ENCODE measurements at places on chromosomes 5 and 9.

DNA sequence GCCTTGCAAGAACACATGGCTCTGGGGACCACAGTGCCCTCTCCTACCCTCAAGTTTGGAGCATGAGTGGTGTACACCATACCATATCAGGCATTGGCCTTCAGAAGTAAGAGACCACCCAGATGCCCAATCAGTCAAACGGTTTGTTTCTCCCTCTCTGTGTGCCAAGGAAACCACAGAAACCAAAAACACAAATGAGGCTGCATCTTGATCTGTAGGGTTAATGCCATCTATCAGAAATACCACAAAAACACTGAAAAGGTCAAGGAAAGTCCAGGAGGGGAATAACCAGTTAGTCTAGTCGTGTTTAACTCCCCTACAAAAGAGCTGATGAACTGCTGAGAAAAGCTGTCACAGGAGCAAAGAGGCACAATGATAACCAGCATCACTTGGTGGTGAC is 78.4 kb downstream of the INSYN2B start:
- no peak for DNase-seq

DNA sequence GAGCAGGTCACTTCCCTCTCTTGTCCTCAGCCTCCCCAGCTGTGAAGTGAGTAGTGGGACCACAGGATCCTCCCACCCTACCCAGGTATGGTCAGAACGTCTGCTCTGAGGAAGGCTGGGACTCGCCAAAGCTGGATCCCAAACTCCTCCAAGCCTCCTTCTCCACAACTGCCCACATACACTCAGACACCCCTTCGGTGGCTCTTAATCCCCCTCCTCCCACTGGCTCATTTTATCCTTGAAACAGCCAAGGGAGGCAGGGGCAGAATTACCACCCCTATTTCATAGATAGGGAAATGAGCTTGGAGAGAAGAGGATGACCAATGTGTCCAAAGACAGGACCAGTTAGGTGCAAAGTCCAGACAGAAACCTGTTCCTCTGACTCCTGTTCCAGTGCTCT is 121.4 kb downstream of the PAX5 start:
- no peak for DNase-seq

- peak; percentile 93 for DNase-seq
Measured at GRCh38 chr9:128438343-128439109, 17.3 kb upstream of the ODF2 start.

DNA sequence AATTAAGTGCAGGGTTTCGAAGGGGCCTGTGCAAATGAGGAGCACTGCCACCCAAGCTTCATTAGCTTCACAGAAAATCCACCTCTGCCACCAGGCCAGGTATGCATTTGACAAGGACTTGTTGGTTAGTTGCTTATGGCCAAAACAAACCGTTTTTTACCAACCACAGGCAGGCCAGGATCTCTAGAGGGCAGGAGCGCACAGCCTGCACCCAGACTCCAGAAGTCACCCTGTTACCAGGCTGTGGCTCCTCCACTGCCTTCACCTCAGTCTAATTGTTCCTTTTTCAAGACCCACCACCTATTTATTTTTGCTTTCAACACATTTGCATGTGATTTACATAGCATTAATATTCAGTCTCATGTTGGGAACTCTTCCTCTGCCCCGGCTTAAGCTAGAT is 78.3 kb upstream of the HSPA9 start:
- DNase-seq, result no peak

GRCh38 chr5:65512170-65512937 is 30.6 kb upstream of the ADAMTS6 start:
- no peak for DNase-seq

DNA sequence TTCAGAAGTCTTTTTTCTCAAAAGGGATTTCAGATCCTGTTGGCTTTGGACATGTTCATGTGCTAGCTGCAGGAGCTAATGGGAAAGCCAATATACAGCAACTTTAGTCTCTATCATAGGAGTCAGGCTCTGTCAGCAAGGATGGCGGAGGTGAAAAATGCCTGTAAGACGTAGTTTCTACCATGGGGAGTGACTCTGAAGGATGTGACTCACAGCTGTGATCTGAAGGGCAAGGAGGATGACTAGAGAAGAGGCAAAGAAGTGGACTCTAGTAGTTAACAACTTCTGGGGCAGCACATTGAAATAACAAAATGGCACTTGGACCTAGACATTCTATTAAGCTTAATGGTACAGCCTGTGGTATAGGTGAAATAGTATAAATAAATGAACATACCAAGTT is 3.1 kb upstream of the NDUFS4 start:
- DNase-seq, result no peak

DNA sequence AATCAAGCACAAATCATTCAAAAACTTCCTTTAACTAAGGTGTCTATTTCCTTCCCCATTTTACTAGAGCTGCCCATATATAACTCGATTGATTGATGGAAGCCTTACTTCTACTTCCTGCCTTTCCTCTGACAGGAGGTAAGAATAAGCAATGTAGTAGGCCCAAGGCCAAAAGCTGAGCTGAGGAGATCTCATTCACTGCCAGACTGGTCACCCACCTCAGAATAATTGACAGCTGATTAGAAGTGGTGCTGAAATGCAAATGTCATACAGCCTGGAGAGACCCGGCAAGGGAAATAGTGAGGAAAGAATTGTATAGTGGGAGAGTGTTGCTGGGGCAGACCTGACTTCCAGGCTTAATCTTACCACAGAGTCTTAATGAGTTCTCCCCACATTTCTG is 239.9 kb downstream of the SAXO1 start:
- no peak for DNase-seq

- no peak for DNase-seq
Measured at GRCh38 chr9:137486545-137487453, 27.7 kb upstream of the NSMF start.

DNA sequence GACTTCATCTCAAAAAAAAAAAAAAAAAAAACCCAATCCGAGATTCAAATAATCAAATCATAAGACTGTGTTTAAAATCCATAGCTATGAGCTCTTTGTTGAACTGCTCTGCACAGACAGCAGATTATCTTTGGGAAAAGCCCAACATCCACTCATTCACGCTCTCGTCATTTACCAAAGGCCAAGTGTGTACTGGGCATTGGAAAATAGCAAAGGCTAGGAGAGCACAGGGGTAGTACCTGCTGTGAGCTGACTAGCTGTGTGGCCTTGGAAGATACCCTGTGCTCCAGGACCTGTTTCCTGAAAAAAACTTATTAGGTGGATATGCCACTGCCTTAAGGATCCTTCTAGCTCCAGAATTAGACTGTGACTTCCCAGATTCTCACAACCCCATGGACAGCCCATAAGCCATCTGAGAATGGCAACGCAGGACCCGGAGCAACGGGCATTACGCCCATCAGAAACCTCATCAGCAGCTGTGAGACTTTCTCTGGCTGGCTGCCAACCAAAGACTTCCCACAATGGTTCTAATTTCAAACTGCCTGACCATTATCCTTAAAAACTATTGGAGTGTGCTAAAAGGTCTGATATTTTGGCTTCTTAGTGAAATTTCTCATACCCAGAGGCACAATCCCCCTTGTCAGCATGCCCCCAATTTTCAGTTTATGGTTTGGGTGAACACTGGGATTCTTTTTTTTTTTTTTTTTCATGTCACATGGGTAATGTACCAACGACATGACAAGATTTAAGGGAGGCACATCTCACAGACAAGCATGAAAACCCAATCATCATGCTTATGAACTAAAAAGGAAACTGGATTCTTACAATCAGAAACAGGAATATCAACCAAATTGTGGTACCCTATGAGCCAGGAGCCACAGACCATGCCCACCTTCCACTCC is 16.8 kb downstream of the SERINC5 start:
- DNase-seq, result no peak

DNA sequence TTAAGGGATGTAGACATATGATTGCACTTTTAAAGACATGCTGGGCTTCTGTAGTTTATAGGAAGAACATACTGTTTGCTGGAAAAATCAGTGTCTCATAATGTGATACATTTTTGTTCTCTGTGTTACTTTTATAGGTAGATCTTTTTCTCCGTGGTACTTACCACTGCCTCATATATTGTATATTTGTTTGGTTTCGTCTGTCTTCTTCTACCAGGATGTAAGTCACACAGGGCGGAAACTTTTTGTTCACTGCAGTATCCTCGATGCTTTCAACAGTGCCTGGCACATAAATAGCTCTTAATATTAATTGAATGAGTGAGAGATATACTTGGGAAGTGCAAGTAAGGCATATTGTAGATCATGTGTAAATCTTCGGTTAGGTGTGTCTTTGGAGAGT is 135.4 kb downstream of the GDNF start:
- no peak for DNase-seq

DNA sequence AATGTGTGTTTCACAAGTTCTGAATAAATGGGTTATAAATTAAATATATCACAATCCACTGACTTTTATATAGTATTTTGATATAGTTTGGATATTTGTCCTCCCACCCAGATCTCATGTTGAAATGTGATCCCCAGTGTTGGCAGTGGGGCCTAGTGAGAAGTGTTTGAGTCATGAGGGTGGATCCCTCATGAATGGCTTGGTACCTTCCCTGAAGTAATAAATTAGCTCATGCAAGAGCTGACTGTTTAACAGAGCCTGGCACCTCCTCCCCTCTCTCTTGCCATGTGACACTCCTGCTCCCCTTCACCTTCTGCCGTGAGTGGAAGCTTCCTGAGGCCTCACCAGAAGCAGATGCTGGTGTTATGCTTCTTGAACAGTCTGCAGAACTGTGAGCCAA is 127.9 kb upstream of the PALM2AKAP2 start:
- DNase-seq, result no peak

- DNase-seq, result no peak
Measured at GRCh38 chr9:32431196-32431595, 46.8 kb downstream of the ACO1 start.

DNA sequence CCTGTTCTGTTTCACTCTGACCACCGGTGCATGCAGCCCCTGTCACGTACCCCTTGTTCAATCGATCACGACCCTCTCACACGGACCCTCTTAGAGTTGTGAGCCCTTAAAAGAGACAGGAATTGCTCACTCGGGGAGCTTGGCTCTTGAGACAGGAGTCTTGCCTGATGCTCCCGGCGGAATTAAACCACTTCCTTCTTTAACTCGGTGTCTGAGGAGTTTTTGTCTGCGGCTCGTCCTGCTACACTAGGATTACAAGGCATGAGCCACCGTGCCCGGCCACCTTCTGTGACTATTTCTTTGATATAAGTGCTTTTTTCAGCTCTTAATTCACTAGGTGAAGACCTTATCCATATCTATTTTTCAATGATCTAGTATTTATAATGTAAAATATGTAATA is 167.5 kb downstream of the TTC39B start:
- no peak for DNase-seq

DNA sequence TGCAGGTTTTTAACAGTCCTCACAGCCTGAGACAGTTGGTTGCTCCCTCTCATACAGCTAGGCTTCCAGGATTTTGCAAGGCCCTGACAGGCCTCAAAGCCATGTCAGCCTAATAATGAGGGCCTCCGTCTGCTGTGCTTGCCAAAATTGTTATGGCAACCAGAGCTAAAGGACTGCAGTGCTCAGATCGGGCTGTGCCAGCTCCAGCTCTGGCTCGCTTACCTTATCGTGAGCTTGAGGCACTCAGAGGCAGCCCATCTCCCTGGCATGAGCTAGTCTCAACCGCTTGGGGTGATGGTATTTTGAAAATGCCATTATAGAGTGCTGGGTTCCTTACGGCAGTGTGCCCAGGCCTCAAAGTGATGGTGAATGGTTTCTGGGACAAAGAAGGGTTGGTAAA is 8.4 kb downstream of the MTAP start:
- DNase-seq, result no peak

- DNase-seq, result no peak
Measured at GRCh38 chr9:83633255-83633654, 10.3 kb downstream of the IDNK start.

- no peak for DNase-seq
Measured at GRCh38 chr9:131651160-131651559, 88.7 kb downstream of the RAPGEF1 start.

DNA sequence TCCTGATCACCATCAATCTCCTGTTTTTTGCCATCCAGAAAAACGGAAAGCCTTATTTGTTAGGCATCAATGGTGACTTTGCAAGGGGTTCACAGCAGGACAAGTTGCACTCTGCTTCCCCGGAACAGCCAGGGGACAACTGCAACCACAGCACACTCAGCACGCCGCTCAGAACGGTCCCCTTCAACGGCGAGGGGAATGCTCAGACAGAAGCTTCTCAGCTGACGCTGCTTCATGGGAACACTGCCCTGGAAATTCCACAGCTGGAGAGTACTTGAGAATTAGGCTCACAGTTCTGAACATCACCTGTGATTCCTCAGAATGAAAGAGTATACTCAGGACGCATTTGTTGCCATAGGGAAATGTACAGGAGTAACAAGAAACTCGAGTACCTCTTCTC is 40.1 kb upstream of the PLPP6 start:
- DNase-seq, result no peak

- DNase-seq, result no peak
Measured at GRCh38 chr5:176793736-176794135, 16.6 kb upstream of the UNC5A start.

DNA sequence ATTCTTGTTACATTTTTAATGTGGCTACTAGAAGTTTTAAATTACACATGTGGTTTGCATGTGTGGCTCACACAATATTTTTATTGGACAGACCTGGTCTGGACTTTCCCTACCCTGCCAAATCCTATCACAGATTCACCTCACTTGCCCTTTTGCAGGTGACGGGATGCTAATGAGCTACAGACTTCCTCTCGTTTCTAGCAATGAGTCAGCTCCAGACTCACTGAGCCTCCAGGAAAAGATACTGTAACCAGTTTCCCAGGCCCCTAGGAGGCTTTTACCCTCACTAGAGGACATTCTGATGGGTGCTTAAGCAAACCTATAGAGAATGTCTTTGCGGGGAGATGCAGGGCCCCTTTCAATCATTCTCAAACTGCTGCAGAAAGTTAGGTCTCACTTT is 135.4 kb downstream of the WDR41 start:
- no peak for DNase-seq

DNA sequence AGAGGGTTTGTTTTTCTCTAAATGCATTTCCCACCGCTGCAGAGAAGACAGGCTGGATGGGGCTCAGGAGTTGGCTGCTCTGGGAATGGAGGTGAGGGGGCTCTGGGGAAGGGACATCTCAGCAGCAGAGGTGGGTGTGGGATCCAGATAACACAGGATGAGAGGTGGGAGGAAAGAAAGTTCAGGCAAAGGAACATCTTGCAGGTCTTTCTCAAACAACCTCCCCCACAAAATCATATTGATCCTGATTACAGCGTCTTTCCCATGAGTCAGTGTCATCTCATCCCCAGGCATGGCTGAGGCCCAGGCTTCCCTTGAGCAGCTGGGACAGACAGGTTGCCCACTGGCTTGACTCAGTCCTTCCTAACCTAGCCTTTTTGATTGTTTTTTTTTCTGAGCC is 11.3 kb upstream of the ACSL6 start:
- DNase-seq, result no peak

Data from CMK (cell line).